Stimulated activated CD8-positive, alpha-beta memory T cell treated with anti-CD3 and anti-CD28 coated beads, Interleukin-4, amount 100 ng/mL, for 1 hour (primary cell): ENCODE measurements at places on chromosomes 4 and X.

GRCh38 chr4:29113960-29114359 lies 1606.2 kb upstream of the PCDH7 start:
- DNase-seq, result no peak

- DNase-seq, result no peak
Measured at GRCh38 chr4:108384544-108384943, 215.8 kb upstream of the LEF1 start.

DNA sequence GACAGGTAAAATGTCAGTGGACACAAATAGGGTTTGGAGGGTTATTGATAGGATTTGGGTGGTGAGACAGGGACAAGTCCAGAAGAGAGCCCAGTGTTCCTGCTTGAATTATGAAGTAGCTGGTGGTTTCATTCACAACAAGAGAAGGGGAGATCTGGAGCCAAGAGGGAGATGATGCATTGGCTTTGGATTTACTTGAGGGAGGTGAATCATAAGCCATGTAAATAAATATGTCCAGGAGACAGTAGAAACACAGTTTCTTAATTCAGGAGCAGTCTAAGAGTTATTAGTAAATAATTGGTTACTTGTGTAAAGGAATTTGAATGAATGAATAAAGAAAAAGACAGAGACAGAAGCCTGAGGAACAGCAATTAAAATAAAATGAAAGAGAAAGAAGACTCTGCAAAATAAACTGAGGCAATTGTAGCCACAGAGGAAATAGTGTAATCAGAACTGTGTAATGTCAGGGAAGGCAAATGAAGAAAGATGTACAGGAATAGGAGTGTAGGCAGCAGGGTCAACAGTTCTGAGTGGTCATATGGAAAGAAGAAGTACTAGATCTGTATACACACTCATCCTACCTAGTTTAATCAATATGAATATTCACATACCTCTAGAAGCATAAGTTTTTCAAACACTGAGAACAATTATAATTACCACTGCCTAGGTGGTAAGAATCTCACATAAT lies 50.2 kb upstream of the CXCL8 start:
- DNase-seq, result no peak

- no peak for DNase-seq
Measured at GRCh38 chr4:25937801-25938200, 23.8 kb downstream of the SMIM20 start.

DNA sequence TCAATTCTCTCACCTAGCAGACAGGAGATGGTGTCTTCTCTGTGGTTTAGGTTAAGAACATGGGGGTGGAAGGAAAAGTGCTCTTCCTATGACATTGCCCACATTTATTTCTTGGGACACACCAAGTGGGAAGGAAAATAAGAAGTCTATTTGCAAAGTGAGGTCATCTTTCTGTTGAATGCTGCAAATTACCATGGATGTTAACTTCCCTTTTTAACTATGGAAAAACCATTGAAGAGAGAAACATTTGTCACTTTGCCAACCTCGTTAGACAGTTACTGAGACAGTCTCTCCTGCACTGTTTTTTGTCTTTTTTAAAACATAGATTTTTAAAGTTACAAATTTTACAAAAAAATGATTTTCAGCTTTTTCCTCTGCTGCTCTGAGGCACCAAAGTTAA lies 72.8 kb upstream of the BEND4 start:
- no peak for DNase-seq

DNA sequence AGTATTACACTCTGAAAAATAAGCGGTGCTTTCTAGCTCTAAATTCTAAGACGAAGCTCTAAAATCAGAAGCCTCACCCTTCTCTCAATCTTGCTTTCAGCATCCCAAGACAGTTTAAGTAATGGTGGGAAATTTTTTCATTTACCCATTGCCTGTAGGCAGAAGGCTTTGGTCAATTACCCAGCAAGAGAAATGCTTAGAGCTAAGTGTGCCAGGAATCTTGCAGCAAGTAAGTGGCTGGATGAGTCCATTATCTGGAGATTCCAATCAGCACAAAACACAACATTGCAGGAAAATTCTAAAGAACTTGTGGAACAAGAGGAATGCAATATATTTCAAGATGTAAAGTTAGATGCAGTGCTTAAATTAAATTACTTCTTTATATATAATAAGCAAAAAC lies 28.4 kb downstream of the USP26 start:
- DNase-seq, result no peak

DNA sequence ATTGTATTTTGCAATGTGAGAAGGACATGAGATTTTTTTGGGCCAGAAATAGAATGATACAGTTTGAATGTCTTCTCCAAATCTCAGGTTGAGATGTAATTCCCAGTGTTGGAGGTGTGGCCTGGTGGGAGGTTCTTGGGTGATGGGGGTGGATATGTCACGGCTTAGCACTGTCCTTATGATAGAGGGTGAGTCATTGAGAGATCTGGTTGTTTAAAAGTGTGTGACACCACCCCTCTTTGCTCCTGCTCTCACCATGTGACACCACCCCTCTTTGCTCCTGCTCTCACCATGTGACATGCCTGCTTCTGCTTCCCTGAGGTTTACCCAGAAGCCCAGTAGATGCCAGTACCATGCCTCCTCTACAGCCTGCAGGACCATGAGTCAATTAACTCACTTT lies 1226.9 kb downstream of the PCDH7 start:
- no peak for DNase-seq

- DNase-seq, result no peak
Measured at GRCh38 chr4:165308606-165309005, 18.9 kb upstream of the MSMO1 start.

GRCh38 chrX:153870288-153870690 lies 15.7 kb downstream of the L1CAM start:
- DNase-seq, result no peak

GRCh38 chrX:136112286-136112685 lies 35.0 kb upstream of the FHL1 start:
- DNase-seq, result no peak
